ENCODE measurements at places on chromosomes 13 and 19. TPM values are rescaled to one million over a fixed set of nuclear protein-coding genes. Genes with fewer than 3 reads are reported as not detected.

GRCh38 chr13:70080012-70080411, 27.6 kb upstream of the ATXN8OS start:
- DNase-seq, result no peak

- DNase-seq, result no peak
Measured at GRCh38 chr19:10112895-10113591, 1.6 kb downstream of the P2RY11 start.

- DNase-seq, result no peak
Measured at GRCh38 chr13:81199956-81200355, 859.0 kb upstream of the SPRY2 start.

The KIR3DL2 gene
- polyA plus RNA-seq, result not detected

GRCh38 chr13:82717249-82717648, 1165.0 kb downstream of the SLITRK1 start:
- DNase-seq, result peak; percentile 59

The LILRB3 gene
- polyA plus RNA-seq, result not detected

DNA sequence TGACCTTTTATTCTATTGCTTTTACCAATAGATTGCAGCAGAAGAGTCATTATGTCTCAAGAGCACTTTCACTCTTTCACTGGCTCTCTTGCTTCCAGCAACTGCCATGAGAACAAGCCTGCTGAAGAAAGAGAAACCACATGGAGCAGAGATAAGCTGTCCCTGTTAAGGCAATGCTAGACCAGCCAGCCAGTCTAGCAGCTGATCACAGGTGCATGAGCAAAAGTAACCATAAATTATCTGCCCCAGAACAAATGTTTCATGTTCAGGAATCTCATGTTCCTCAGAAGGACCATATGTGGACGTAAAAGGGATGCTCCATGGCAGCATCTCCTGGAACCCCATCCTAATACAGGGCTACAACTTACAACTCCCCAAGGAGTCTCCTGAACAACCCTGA, 20.4 kb upstream of the DCLK1 start:
- DNase-seq, result no peak

GRCh38 chr13:73842184-73842583, 292.0 kb downstream of the KLF12 start:
- DNase-seq, result no peak

GRCh38 chr13:46948338-46948737, 51.5 kb upstream of the HTR2A start:
- DNase-seq, result no peak

DNA sequence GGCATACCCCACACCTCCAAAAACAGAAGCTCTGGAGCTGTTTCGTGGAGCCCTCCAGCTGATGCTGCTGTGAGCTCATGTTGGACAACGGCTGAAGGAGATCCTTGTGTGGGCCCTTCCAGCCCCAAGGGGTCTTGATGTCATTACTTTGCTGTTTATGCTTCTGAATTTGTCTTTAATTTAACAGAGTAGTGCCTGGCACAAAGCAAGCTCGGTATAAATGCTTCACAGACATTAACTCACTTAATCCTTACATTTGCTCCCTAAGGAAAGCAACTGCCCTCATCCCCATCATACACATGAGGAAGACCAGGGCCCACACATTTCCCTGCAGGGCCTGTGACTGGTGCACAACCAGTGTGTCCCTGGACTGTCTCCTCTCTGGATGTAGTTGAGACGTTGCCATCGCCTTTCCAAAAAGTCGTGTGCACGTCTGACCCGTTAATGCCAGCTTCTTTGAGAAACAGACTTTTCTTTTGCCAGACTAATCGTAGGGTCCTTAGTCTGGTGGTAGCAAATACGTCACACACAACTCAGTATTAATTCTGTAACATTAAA, 7.6 kb downstream of the COL4A1 start:
- no peak for DNase-seq

DNA sequence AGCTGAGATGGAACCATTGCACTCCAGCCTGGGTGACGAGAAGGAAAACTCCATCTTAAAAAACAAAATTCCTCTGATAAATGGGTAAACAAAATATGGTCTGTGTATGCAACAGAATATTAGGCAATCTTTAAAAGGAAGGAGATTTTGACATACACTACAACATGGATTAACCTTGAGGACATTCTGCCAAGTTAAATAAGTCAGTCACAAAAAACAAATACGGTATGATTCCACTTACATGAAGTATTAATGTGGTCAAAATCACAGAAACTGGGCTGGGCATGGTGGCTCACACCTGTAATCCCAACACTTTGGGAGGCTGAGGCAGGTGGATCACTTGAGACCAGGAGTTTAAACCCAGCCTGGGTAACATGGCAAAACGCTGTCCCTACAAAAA, 3.0 kb upstream of the ZNF444 start:
- no peak for DNase-seq

- DNase-seq, result no peak
Measured at GRCh38 chr13:74871369-74872070, 610.4 kb downstream of the TBC1D4 start.

GRCh38 chr13:45678282-45678681, 23.8 kb upstream of the CBY2 start:
- DNase-seq, result no peak

DNA sequence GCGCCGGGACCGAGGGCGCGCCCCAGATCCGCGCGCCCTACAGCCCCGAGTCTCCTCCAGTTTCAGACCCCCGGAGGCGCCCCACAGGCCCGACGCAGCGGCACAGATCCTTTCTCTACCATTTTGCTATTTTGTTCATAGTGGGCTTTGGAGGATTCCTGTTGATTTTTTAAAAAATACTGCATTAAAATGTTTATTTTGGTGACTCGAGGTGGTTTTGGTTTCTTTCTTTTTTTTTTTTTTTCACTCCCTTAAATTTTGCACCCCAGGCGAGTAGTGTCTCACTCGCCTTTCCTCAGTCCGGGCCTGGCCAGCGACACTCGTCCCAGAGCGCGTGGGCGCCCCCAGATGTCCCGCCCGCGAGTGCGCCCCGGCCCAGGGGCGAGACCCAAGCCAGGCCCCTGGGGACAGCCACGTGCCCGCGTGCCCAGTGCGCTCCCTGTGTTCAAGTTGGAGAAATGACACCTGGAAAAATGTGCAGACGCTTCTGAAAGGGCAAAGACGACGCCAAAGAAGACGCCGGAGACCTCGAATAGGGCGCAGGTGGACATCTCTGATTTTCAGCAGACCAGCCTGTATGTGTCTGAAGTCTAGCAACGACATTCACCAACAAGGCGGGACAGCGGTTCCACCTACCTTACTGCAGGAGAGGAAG, 471 bp upstream of the INSR start:
- DNase-seq, result peak; percentile 16

DNA sequence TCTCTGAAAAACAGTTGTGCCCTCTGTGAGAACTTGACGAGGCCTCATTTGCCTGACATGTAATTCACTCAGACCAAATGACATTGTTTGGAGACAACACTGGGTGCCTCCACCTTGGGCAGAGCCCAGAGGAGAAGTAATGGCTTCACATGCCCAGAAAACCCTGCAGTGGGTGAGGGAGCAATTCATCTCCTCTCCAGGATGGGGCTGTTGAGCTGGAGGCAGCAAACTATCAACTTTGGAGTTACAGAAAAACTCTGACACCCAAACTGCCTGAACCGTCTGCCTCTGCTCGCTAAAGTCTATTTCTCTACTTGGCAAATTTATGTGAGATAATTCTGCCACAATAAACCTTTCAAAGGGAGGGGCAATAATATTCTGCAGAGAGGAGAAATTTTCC, 146.9 kb downstream of the DCLK1 start:
- DNase-seq, result no peak

- DNase-seq, result peak; percentile 8
Measured at GRCh38 chr19:43624933-43625332, 5.5 kb upstream of the ZNF428 start.

GRCh38 chr19:30388819-30389218, 16.6 kb downstream of the ZNF536 start:
- DNase-seq, result no peak

- peak; percentile 89 for DNase-seq
Measured at GRCh38 chr13:59531571-59532091, 632.1 kb downstream of the DIAPH3 start.

DNA sequence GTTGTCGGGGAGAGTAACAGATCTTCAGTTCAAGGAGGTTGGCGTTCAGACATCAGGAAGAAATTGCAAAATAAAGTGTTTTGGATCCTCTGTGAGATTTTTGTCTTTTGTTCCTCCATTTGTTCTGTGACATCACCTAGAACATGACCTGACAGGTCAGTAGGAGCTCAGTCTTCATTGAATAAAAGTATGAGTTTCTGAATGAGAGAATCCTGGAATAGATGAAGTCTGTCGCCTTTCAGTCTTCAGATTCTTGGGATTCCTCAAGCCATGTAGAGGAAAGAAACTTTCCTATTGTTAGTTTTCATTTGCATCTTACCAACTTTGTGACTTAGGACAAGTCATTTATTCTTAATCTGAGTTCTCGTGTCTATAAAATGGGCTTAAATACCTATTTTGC, 14.4 kb downstream of the ARHGAP35 start:
- DNase-seq, result no peak

GRCh38 chr13:29743201-29743786, 107.1 kb downstream of the UBL3 start:
- DNase-seq, result peak; percentile 79

GRCh38 chr13:109577191-109577700, 209.1 kb downstream of the IRS2 start:
- no peak for DNase-seq

GRCh38 chr19:8336660-8337059, 6.4 kb downstream of the KANK3 start:
- no peak for DNase-seq

GRCh38 chr13:79386125-79386826, 19.8 kb downstream of the RBM26 start:
- DNase-seq, result no peak

The EDDM13 gene
- polyA plus RNA-seq, result not detected

DNA sequence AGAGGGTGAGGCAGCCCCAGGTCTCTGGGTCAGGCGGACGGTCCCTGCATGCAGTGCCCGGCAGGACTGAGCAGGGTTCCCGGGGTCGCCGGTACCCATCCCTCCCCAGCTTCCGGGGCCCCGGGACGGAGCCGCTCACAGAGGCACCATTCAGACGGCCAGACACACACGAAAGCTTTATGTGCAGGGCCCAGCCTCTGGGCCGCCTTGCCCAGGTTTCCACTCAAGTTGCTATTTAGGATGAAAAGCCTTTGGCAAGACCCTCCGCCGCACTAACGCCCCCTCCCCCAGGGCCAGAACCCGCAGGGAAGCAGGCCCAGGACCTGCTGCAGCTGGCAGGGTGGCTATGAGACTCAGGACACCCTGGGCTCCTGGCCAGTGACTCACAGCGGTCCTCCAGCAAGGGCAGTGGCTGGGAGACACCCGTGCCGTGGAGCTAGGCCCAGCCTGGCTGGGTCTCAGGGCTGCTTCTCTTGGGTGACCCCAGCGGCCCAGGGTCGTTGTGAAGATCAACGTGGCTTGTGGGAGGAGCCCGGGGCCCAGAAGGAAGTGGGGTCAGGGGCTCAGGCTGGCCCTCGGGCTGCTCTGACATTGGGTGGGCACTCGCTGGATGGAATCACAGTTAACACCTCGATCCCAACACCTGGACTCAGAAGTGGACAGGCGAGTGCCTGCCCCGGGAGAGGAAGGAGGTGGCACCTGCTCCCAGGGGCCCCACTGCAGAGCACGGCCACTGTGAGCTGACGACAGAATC, 4.8 kb downstream of the C19orf25 start:
- peak; percentile 35 for DNase-seq

The GPR183 gene
- polyA plus RNA-seq, result 0.44 TPM

The NLRP7 gene
- not detected for polyA plus RNA-seq
